ENCODE measurements at places on chromosomes 16 and 17.

DNA sequence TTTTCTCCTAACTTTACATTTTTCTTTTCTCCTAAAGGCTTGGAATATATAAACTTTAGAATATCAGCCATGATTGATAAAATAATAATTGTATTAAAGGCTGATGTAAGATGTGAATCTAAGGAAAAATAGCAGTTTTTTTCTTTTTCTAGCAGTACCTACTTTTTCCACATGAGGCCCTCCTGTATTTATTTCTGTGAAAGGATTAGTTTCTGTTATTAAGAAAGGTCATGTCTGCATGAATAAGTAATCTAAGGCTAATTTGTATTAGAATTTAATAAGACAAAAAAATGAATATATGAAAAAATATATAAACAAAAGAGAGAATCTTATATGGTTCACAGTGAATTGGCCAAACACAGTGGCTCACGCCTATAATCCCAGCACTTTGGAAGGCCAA is 85.3 kb downstream of the STXBP4 start:
- DNase-seq: peak; percentile 2

DNA sequence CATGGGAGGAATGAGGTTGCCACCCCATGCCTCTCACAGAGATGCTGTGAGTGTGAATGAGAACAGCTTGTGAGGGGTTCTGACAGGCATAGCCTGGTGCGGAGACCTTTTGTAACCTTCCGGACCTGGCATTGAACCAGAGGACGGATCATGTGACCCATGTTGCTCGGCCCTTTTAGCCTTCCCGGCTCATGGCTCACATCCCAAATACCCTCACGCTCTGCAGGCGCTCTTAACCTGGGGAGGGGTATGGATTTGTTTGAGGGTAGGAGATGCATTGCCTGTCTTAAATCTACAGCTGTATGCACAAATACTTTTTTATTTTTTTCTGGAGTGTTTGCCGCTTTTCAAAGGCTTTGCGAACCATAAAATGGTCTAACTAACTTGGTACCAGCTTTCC is 102.4 kb upstream of the CRHR1 start:
- DNase-seq: no peak

DNA sequence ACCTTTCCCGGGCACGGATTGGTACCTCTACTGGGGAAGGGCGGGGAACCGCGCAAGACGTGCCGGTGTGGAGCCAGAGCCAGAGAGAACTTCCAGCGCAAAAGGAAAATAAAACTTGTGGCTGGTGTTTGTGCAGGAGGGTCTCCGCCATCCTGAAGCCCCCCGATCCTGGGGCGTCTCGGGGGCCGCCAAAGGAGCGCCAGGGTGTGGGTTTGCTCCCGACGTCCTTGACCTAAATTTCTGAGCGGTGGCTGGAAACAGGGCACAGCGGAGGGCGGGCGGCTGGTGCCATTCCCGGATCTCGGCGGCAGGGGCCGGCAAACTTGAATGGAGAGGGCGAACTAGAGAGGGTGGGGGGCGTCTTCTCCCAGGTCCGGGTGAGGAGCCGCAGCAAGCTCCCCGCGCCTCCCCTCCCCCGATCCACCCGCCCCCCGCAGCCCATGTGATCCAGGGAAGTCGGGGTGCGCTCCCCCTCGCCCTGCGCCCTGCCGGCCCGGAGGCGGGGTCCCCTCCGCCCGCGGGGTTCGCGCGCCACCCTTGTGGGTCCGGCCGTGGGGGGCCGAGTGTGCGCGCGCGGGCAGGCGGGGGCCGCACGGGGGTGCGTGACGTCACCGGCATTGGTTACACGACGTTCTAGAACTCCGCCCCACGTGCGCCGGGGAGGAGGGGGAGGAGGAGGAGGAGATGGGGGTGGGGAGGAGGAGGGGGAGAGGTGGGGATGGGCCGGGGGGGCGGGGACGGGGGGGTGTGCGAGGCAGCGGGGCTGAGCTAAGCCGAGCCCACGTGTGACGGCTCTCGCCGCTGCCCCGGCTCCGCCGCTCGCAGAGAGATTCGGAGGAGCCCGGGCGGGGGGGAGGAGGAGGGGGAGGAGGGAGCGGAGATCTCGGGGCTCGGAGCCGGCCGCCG is at the start of gene MSI2:
Gene MSI2 (plus strand): TSS at position 748 of the 906 bp plus-strand sequence. CDS start 220 bp downstream, outside the sequence.
- peak; percentile 86 for DNase-seq

- DNase-seq: no peak
Observed at GRCh38 chr17:21019976-21020586, 22.7 kb downstream of the USP22 start.

DNA sequence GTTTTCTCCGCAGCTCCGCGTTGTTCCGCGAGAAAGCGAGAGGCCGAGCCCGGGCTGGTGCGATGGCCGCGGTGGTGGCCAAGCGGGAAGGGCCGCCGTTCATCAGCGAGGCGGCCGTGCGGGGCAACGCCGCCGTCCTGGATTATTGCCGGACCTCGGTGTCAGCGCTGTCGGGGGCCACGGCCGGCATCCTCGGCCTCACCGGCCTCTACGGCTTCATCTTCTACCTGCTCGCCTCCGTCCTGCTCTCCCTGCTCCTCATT is 404 bp downstream of the EMC6 start:
- DNase-seq: no peak

DNA sequence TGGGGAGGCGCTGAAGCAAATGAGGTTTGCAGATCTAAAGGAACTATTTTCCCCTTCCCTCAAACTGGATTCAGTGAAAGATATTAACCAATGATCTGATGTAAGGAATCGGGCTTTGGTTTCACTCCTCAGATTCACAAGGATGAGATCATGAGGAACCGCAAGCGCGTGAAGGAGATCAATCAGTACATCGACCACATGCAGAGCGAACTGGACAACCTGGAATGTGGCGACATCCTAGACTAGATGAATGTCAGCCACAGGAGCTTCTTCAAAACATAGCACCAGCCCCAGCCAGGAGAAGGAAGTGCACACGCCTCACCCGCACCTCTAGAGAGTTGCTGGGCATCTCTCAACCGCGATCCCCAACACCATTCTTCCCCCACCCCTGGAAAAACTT is 22.5 kb downstream of the ATPAF2 start:
- no peak for DNase-seq

- DNase-seq: no peak
Observed at GRCh38 chr17:49483599-49484509, 11.2 kb upstream of the NGFR start.

GRCh38 chr17:41975099-41976083 is 8.8 kb downstream of the CNP start:
- DNase-seq: no peak

DNA sequence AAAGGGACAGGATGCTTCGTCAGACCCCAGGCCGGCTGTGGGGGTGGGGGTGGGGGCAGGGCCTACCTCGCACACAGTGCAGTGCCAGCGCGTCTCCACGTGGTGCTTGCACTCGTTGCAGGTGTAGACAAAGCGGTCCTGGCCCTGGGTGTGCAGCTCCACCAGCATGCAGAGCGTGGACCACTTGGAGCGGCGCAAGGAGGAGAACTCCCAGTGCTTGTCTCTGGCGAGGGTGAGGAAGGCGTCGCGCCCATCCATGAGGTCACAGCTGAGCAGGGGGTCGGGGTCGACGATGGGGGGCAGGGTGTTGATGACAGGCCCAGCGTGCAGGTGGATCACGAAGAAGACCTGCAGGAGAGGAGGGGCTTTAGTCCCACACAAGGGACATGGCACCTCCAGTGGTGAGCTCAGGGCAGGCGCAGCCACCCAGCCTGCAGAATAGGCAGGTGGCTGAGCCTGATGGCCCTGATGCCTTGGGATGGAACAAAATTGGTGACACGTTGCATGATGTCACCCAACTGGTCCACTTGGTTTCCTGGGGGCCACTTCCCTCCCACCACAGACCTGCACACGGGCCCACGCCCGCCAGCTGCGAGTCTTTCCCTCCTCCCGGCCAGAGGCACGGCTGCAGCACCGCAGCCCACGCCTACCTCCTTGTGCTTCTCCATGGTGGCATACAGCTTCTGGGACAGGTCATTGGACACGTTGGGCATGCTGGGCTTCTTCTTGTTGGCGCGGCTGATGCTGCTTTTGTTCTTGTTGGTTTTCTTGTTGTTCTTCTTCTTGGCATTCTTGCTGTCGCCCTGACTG is 14.0 kb upstream of the TRAP1 start:
- no peak for DNase-seq

DNA sequence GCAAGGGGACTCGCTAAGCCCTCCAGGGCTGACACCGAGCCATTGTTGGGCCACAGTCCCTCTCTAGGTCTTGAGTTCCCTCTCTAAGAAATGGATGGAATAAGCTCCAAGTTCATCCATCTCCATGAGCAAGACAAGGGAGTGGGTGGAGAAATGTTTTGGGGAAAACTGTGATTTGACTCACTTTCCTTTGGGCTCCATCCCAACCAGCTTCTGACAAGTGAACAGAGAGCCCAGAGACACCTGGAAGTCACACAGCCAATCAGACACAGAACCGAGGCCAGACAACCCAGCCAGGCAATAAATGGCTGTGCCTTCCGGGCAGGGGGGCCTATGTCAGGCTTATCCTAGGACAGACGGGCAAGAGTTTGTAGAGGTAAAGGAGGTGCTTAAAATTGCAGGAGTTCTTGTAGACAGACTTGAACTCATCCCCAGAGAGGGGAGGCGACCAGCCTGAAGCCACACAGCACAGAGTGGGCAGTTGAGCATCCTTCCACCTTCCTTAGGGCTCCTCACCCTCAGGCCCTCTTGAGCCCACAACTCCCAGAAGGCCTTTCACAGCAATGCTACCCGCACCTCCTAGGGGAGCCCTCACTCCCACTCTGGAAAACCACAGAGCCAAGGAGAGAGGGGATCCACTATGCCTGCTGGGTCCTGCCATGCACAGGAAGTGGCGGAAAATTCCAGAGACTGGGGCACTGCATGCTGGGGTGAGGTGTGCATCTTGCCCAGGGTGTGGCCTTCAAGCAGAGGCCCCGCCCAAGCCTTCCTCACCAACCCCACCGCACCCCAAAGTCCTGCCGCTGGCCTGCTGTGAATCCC is 9.5 kb upstream of the FAM83G start:
- DNase-seq: no peak

DNA sequence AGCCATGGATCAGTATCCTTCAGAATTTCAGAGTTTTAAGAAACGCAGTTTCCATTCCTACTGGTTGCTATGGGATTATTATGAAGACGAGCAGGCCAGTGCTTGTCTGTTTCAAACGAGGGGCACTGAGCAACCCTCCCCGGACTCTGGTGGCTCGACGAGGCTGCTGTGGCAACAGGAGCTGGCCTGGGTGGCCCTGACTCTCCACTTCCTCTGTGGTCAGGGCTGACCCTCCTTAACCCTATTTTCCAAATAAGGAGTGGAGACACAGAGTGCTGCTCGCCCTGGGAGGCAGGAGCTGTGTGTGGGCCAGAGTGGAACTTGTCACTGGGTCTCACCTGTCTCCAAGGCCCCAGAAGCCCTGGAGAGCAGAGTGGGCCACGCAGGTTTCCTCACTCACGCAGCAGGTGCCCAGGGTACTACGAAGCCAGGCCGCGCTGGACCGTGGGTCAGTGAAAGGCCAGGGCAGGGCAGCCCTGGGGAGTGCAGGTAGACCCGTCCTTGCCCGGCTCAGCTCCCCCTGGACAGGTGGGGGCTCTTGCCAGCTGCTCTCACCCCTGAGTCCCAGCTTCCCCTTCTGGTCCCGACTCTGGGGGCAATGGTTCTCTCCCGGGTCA is 3.3 kb downstream of the GALNS start:
- no peak for DNase-seq

GRCh38 chr17:78038748-78039288 is 80.3 kb downstream of the TNRC6C start:
- DNase-seq: no peak

GRCh38 chr16:87436225-87437172 is 44.4 kb downstream of the MAP1LC3B start:
- DNase-seq: no peak

- DNase-seq: no peak
Observed at GRCh38 chr17:79888811-79889634, 49.8 kb upstream of the CBX4 start.

GRCh38 chr17:17685775-17686291 is 4.6 kb downstream of the RAI1 start:
- peak; percentile 80 for DNase-seq

GRCh38 chr17:32116937-32117336 is 25.4 kb upstream of the RHOT1 start:
- DNase-seq: no peak

GRCh38 chr17:68719431-68719830 is 118.3 kb upstream of the FAM20A start:
- no peak for DNase-seq

DNA sequence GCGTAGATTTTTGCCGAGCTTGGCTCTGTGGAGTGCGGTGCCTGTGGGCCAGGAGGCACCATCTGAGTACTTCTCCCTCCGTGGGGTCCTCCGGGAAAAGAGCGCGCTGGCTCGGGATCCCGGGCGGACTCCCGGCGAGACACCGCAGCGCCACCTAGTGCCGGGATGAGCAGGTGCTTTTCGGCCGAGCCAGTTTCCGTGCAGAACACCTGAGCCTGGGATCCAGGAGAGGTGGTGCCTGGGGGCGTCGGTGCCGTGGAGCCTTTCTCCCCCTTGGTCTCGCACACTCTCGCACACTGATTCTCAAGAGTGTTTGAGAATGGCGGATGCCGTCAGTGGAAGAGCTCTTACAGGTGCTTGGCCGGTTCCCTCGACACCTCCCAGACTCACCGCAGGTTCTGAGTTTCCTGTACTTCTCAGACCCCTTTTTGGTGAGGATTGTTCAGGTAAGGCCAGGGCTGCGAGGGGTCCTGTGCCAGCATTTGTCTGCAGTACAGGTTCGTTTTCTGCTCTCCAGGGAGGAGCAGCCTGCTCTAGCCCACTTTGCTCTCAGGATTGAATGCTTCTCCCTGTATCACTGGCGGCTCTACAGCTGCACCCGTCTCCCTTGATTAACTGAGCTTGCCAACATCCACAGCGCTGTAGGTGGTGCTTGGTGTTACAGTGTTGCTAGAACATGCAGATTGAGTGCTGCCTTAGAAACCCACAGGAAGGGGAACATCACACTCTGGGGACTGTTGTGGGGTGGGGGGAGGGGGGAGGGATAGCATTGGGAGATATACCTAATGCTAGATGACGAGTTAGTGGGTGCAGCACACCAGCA is 23.3 kb downstream of the TBCD start:
- peak; percentile 81 for DNase-seq
